ENCODE measurements at places on chromosomes 3 and 15. TPM values are rescaled to one million over a fixed set of nuclear protein-coding genes. Genes with fewer than 3 reads are reported as not detected.

ALDH1A3 gene
- not detected for total RNA-seq

EPB42 gene
- not detected for total RNA-seq

GCSAM gene
- total RNA-seq = 15.1 TPM

SST gene
- not detected for total RNA-seq

CTXN2 gene
- not detected for total RNA-seq

CD96 gene
- 316 TPM for total RNA-seq

RTP3 gene
- not detected for total RNA-seq

CEP97 gene
- total RNA-seq = 8.4 TPM

ATP13A4 gene
- total RNA-seq = 7.1 TPM

TLR9 gene
- 2.8 TPM for total RNA-seq

- no peak for DNase-seq
Measured at GRCh38 chr15:74172701-74173379, 670 bp upstream of the ISLR start.

GRCh38 chr15:77495838-77496596 is 75.3 kb downstream of the HMG20A start:
- DNase-seq = no peak

GRCh38 chr3:66606868-66607267 is 106.0 kb upstream of the LRIG1 start:
- DNase-seq = no peak

DNA sequence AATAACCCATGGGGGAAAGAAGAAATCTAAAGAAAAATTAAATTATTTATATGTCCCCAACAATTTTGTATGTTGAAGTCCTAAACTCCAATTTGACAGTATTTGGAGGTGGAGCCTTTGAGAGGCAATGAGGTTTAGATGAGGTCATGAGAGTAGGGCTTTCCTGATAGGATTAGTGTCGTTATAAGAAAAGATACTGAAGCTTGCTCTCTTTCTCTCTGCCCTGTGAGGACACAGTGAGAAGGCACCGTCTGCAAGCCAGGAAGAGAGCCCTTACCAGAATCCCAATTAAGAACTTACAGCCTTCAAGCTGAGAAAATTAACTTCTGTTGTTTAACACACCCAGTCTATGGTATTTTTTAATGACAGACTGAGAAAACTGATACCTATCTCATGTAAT is 16.1 kb upstream of the OR5AC2 start:
- no peak for DNase-seq

DNA sequence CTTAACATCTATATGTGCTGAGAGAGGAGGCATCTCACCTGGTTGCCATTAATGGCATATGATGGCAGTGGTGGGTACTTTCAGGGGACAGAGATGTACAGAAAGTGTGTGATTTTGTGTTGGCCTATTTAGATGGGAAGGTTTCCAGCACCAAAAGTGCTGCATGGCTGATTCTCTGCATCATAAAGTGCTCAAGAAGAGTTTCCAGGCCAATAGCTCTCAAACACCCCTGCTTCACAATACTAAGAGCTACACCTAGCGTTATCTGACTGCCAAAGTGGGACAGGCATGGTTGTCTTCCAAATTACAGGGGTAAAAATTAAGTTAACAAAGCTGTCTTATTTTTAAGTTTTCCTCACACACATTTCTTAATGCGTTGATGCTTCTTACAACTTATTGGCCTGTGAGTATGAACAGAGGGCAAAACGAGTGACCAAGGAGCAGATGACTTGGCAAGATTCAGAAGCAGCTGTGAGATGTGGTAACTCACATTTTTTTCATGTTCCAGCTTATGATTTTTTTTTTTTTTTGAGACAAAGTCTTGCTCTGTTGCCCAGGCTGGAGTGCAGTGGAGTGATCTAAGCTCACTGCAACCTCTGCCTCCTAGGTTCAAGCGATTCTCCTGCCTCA is 41.4 kb upstream of the VEPH1 start:
- no peak for DNase-seq

GRCh38 chr3:172194702-172195406 is 155.5 kb downstream of the FNDC3B start:
- no peak for DNase-seq

DNA sequence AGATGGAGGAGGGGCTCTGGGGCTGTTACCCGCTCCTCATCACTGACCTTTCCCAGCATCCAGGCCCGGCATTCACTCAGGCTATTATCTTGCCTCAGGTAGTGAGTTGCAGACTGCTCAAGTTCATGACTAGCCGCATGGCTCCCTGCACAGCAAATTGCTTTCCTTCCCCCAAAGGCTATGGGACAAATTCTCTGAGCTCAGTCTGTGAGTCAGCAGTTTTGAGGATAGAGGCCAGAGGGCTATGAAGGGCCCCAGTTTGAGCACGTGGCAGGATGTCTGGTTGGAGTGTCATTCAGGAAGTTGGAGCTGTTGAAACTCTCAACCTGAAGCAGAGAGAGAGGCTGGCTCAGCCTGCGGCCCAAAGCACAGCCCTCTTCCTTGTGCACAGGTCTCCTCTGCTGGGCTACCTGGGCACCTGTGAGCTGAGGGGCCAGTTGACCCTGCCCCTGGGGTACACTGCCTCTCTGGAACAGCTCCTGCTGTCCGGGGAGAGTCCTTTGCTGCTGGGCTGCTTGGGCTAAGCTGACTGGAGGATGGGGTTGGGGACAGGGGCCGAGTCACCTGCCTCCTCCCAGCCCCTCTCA is 7.9 kb downstream of the FAH start:
- DNase-seq = no peak

DNA sequence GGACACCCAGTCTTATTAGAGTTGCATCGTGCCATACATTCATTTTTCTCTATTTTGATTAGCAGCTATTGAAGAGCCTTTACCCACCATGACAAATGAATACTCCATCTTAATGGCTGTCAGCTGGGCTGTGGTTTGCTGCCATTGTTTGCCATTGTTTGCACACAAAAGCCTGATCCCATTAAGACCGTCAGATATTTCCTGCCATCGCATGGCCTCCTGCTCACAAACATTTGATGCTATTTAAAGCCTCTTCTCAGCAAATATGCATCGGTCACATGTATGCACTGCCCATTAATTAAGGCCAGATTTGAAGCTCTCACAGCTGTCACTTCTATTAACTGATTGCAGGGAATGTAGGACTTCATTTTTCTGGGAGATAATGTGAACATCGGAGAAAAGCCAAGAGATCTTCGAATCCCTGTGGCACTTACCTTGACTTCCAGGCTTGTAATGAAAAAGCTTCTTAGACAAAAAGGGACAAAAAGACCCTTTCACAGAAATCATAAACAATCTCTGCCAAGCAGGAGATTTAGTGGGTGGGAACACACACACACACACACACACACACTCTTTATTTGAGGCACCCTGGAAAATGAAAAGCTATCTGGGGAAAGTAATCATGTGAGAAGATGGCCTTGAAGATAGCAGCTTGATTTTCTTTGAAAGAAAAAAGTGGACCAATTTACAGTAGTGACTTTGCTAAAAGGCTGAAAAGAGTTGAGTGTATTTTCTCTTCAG is 175.4 kb upstream of the NR2E3 start:
- DNase-seq = no peak

DNA sequence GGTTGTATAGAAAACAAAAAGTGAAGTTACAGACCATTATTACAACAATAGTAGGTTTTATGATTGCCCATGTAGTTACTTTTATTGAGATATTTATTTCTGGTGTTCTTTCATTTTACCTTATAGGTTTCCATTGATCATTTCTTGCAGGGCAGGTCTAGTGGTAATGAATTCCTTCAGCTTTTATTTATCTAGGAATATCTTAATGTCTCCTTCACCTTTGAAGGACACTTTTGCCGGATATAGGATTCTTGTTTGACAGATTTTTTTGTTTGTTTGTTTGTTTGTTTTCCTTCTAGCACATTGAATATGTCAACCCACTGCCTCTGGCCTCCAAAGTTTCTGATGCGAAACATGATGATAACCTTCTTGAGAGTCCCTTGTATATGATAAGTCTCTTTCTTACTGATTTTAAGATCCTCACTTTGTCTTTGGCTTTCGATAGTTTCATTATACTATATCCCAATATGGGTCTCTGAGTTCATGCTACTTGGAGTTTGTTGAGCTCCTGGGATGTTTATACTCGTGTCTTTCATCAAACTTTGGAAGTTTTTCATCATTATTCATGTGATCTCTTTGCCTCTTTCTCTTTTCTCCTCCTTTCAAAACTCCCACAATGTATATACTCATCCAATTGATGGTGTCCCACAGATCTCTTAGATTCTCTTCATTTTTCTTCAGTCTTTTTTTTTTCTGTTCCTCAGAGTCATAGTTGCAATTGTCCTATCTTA is 62.8 kb downstream of the GLCE start:
- DNase-seq = no peak

DNA sequence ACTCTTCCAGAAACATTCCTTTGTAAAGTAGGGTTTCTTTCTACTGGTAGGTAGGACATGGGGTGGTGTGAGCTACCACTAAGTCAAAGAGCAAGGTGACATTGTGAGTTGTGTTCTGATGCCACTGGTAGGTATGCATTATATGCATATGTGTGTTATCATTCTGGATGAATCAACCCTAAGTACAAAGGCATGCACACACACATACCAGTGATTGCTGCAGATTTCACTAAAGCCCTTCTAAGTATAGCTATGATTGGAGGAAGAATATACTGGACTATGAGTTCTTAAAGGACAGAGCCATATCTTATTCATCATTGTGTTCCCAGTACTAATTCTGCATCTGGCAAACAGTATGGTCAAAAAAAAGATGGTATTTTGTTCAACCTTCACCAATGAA is 646.0 kb downstream of the AGBL1 start:
- DNase-seq = no peak

DNA sequence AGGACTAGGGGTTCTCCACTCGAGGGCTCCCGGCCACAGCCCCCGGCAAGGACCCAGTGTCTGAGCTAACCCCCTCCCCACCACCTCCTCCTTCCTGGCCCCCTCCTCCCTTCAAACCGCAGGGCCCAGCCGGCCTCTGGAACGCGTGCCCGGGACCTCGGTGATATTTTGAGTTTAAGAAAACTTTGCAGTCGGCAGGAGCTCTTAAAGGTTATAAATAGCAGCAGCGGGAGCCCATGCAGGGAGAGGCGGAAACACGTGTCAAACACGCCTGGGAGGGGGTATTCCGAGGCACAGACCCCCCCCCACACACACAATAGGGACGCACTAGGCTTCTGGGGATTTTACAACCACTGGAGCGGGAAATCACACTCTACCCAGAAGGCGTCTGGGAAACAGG is 3.1 kb upstream of the PTH1R start:
- no peak for DNase-seq

DNA sequence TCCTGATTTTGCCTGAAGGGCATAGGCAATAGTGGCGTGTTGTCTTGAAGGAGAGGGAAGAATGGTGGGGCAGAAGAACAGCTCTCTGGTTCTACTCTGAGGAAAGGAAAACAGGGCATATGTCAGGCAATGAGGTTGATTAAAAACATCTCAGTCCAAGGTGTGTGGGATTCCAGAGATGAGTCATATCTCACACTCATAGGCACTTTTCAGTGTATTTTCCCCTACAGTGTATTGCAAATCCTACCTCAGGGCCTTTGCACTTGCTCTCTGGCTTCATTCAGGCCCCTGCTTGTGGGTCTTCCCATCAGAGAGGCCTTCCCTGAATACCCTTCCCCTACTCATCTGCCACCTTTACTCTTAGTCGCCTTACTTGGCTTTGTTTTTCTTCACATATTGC is 107.8 kb downstream of the SLCO3A1 start:
- DNase-seq = no peak

DNA sequence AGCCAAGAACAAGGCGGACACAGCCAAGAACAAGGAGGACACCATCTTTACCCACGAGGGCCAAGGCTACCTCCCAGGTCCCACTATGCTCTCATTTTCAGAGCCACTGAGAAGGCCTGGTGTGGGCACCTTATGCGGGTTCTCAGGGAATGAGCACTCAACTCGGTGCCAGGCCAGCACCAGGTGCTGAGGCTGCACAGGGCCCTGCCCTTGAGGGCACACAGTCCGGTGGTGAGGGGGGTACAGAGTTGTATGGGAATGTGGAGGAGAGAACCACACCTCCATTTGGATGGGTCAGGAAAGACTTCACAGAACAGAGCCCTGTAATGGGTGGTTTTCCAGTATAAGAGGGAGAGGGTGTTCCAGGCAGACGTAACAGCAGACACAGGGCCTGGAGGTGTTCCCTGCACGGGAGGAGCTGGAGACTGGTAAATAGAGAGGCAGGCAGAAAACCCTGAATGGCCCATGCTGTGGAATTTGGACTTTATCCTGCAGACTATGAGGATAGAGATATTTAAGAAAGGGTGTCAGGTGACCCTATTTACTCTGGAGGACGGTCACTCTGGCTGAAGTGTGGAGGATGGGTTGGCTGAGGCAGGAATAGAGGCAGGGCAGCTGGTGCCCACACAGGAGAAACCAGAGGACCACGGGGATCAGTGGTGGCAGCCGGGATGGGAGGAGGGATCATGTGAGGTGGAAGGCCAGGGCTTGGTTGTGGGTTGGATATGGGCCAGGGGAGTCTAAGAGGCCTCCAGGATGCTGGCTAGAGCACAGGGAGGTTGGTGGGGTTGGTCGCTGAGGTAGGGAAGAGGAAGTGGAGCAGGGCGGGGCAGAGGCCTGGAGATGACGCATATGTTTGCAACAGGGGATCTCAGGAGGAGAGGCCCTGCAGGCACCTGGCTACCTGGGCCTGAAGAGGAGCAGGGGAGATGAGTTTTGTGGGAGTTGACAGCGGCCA is 34.6 kb downstream of the CRABP1 start:
- no peak for DNase-seq

GRCh38 chr15:68061602-68062001 is 7.5 kb downstream of the PIAS1 start:
- no peak for DNase-seq

Measured in naive thymus-derived CD8-positive, alpha-beta T cell (primary cell).